Activated T-helper 17 cell treated with anti-CD3 and anti-CD28 coated beads, Interleukin-2, amount 50 U/mL, for 72 hours (primary cell): ENCODE measurements at places on chromosomes 7 and 10. TPM values are rescaled to one million over a fixed set of nuclear protein-coding genes. Genes with fewer than 3 reads are reported as not detected.

Gene HTR7
- 0.16 TPM for total RNA-seq

Gene DYNC1I1
- total RNA-seq = not detected

Gene ZNF862
- total RNA-seq = 18.4 TPM

Gene SH2B2
- 1.7 TPM for total RNA-seq

Gene HOXA4
- 0.26 TPM for total RNA-seq

- peaks cover 87% of the 10 kb centered on the region for H3K36me3 ChIP-seq
- H3K4me3 ChIP-seq = peak overlapping the region; percentile 85
- ATAC-seq = no peak
Observed at GRCh38 chr7:5692845-5693278, 88.6 kb downstream of the RNF216 start.

GRCh38 chr7:91550931-91551330 is 286.7 kb downstream of the FZD1 start:
- no peak overlapping the region for H3K27ac ChIP-seq
- no peaks in the 10 kb centered on the region for H3K27me3 ChIP-seq
- H3K4me1 ChIP-seq = no peaks in the 10 kb centered on the region
- no peaks in the 10 kb centered on the region for H3K36me3 ChIP-seq

DNA sequence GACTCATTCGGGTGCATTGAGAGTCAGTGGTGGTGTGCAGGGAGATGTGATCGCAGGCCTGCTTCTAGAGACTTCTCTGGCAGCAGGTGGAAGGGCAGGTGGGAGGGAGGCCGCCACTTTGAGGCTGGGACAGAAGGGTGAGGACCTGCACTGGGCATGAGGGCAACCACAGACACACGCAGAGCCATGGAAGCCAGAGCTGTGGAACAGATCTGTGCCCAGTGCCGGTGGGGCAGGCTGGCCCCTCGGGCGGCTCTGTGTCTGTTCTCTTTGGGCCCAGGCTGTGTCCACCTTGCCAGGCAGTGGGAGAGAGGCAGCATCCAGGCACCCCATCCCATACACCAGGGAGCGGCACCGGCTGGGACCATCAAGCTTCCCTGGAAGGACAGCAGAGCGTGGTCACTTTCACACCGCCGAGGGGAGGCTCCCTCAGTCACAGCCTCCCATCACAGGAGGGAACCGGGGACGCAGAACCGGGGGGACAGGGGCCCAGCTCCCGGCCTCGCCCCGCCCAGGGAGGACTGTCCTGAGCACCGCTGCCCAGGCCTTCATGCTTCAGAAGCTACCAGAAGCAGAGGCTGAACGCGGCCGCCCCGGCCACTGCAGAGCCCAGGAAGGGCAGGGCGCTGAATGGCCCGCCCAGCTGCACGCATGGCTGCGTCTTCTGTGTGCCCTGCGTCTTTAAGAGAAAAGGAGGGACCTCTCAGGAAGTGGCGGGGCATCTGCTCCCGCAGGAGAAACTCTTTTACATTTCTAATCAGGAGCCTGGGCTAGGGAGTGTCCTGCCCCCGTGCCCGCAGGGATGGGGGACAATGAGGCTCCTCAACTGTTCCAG is 32.1 kb downstream of the EN2 start:
- ATAC-seq = peak; percentile 15
- H3K4me1 ChIP-seq = peaks cover 12% of the 10 kb centered on the region
- no peak overlapping the region for H3K27ac ChIP-seq
- peaks cover 6% of the 10 kb centered on the region for H3K36me3 ChIP-seq
- H3K4me3 ChIP-seq = peak overlapping the region; percentile 84

- H3K36me3 ChIP-seq = no peaks in the 10 kb centered on the region
- H3K4me1 ChIP-seq = no peaks in the 10 kb centered on the region
- H3K27me3 ChIP-seq = no peaks in the 10 kb centered on the region
- no peak overlapping the region for H3K27ac ChIP-seq
- ATAC-seq = no peak
Observed at GRCh38 chr7:81669476-81670105, 100.3 kb downstream of the HGF start.

GRCh38 chr7:30974605-30975255 is 11.0 kb downstream of the GHRHR start:
- H3K36me3 ChIP-seq = no peaks in the 10 kb centered on the region
- peak; percentile 85 for ATAC-seq
- peaks cover 48% of the 10 kb centered on the region for H3K27me3 ChIP-seq
- H3K27ac ChIP-seq = peak overlapping the region; percentile 37
- H3K4me3 ChIP-seq = no peak overlapping the region

DNA sequence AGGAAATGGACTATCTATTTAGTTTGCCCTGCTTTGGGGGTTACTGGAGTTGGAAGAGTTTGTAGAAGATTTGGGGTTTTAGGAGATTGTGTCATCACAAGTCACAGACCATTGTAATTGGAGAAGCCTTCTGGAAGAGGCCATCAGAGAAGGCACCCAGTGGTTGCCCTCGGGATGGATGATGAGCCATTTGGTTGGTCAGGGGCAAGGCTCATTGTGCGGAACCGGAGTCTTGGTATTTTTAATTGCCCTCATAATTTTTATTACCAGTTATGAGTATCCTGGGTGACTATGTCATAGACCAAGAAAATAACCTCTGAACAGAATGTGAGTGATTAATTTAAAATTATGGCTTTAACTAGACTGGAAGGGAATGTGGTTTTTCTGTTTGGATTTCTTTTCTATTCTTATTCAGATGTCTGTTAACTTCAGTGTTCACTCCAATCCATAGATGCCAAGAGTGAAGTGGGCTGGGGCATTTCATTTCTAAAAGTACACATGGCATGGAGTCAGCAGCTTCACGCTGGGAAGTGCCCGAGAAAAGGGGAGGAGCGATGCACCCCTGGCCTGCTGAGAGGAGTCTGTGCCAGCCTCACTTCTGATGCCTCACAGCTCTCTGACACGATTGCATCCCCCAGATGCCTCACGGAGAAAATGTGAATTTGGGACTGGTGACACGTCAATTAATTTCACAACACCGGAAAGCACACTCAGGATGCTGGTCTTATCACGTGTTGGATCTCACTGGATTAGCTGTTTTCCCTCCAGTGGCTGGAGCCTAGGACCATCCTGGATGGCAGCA is 225.6 kb upstream of the IGFBP3 start:
- no peaks in the 10 kb centered on the region for H3K4me1 ChIP-seq
- no peak overlapping the region for H3K4me3 ChIP-seq
- H3K36me3 ChIP-seq = no peaks in the 10 kb centered on the region

DNA sequence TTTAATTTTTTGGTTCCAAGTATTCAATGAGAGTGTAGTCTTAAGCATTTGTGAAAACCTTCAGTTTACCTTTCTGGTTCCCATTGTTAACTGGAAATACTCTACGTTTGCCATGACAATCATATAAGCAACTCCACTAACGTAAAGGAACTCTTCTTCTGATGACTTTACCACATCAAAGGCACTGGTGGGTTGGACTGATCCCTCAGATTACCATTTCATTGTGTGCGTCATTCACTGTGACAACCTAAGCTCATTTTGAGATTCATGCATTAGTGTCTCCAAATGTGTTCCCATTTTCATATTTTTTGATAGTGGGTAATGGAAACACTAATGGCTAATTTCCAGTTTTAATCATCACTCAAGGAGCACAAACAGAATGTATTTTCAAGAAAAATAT is 119.9 kb upstream of the COL1A2 start:
- H3K4me1 ChIP-seq = no peaks in the 10 kb centered on the region
- no peaks in the 10 kb centered on the region for H3K27me3 ChIP-seq
- H3K27ac ChIP-seq = no peak overlapping the region
- ATAC-seq = no peak

- no peak overlapping the region for H3K4me3 ChIP-seq
- ATAC-seq = no peak
- no peaks in the 10 kb centered on the region for H3K4me1 ChIP-seq
- H3K27me3 ChIP-seq = no peaks in the 10 kb centered on the region
Observed at GRCh38 chr7:89247207-89247606, 451.7 kb upstream of the TEX47 start.
